Muscle of arm (tissue), 14 donors: ENCODE measurements at places on chromosomes 6 and 20. TPM values are rescaled to one million over a fixed set of nuclear protein-coding genes. Genes with fewer than 3 reads are reported as not detected.

HLA-DRB1 gene
- not detected for polyA plus RNA-seq

- DNase-seq, result no peak
Observed at GRCh38 chr6:150683320-150683719, 83.6 kb downstream of the PLEKHG1 start.

DNA sequence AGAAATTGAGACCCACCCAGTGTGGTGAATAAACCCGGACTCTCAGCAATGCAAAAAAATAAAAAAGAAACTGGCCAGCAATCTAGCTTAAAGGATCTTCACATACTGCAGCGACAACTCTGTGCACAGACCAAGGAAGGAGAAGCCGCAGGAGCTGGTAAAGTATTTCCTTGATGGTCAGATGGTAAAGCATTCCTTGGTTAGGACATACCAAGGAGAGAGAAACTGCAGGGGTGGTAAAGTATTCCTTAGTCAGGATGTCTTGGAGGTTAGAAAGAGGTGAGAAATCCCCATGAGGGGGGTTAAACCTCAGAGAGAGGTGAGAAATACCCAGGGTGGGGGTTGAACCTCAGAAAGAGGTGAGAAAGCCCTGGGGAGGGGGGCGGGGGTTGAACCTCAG, 86.8 kb downstream of the PLG start:
- no peak for DNase-seq

- no peak for DNase-seq
Observed at GRCh38 chr6:42318480-42318879, 100.8 kb upstream of the MRPS10 start.

SLC17A1 gene
- 0.52 TPM for polyA plus RNA-seq

VEGFA gene
- polyA plus RNA-seq, result 56.4 TPM

DNA sequence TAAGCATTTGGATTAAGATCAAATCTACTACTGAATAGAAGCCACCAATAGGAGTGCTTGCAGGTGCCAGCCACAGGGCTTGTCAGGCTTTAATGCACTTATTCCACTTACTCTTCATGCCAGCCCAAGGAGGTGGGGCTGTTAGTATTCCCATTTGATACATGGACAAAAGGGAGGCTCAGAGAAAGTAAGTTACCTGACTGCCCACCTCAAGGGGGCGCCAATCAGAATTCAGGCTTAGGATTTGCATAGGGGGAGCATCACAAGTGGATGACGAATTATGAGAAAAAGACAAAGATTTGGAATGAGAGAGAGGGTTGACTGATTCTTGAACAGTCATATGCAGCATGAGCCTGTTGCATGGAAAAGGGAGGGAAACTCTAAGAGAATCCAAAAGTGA, 188.4 kb upstream of the TSHZ2 start:
- no peak for DNase-seq
